ENCODE measurements at places on chromosomes 16 and 17.

DNA sequence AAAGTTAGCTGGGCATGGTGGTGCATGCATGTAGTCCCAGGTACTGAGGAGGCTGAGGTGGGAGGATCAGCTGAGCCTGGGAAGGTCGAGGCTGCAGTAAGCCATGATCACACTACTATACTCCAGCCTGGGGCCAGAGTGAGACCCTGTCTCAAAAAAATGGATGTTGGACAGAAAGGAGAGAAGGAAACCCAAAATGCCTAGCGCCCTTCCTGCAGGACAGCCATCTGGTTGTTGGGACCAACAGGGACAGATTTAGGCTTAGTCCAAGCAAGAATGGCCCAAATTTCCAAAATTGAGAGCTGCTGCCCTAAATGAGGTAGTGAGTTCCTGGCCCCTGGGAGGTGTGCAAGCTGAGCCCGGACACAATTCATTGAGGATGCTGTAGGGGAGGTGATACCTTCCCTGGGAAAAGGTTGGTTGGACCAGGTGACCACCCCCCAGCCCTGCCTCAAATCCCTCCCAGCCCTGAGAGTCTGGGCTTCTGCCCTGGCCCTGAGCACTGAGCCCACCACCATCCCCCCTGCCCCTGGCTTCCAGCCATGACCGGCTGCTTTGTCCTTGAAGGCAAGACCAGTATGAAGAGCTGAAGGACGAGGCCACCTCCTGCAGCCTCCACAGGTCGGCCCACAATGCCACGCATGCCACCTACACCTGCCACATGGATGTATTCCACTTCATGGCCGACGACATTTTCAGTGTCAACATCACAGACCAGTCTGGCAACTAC lies 35.1 kb downstream of the IL21R start:
- no peak for DNase-seq

DNA sequence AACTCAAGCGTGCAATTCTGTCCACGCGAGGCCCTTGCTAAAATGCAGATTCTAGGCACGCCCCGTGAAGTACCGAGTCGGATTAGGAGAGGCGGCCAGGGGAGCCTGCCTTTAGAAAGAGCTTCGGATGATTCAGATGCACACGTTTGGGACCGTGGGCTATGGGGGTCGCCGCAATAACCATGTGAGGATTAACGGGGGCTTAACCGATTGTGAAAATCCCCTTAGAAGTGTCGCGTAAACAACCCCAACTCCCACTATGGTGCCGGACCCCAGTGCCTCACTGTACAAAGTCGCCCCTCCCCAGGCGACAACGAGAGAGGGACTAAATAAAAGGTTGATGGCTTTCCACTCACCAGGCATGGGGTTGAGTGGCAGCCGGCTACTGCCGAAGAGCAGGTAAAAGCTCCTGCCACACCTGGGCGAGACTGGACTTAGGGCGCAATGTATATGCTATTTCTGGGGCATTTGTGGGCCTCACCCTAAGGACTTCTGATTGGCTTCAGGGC lies 635 bp upstream of the SP2 start:
- no peak for DNase-seq

GRCh38 chr17:75632863-75633485 lies at the start of gene SMIM5:
TSS of gene SMIM5 (plus strand) at chr17:75633434. CDS start at chr17:75640202, 6,768 bp downstream.
- DNase-seq, result peak; percentile 57

DNA sequence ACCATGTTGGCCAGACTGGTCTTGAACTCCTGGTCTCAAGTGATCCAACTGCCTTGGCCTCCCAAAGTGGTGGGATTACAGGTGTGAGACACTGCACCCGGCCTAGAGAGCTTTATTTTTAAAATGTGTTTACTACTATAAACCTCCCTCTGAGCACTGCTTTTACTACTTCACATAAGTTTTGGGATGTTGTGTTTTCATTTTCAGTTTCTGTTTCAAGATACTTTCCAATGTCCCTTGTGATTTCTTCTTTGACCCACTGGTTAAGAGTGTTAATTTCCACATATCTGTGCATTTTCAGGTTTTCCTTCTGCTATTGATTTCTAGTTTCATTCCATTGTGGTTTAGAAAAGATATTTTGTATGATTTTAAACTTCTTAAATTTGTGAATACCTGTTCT lies 74.4 kb downstream of the NETO2 start:
- no peak for DNase-seq

DNA sequence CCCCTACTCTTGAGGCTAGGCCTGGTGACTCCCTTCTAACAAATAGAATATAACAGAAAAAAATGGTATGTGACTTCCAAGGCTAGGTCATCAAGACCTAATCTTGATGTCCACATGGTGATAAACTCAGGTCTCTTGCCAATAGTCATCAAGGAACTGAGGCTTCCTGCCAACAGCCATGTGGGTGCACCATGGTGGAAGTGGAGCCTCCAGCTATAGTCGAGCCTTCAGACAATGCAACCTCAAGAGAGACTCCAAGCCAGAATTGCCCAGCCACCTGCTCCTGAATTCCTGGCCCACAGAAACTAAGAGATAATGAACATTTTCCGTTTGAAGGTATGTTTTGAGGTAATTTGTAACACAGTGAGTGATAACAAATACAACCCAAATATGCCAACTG lies 55.9 kb upstream of the SREBF1 start:
- no peak for DNase-seq

DNA sequence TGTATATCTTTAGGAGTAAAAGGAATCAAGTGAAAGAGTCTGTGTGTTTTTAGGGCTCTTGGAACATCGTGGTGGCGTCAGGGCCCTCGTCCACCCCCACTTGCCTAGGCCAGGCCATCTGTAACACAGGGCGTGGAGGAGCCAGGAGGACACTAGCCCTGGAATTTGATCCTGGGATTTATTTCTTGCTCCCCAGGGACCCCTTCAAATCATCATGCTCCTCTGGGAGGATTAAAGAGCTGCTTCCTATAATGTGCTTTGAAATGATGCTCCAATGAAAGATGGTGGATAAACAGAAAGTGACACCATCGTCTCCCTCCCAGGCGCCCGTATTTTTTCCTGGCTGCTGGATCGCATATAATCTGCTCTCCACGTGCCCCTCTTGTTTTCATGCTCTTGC lies 113.3 kb downstream of the AATF start:
- DNase-seq, result no peak

DNA sequence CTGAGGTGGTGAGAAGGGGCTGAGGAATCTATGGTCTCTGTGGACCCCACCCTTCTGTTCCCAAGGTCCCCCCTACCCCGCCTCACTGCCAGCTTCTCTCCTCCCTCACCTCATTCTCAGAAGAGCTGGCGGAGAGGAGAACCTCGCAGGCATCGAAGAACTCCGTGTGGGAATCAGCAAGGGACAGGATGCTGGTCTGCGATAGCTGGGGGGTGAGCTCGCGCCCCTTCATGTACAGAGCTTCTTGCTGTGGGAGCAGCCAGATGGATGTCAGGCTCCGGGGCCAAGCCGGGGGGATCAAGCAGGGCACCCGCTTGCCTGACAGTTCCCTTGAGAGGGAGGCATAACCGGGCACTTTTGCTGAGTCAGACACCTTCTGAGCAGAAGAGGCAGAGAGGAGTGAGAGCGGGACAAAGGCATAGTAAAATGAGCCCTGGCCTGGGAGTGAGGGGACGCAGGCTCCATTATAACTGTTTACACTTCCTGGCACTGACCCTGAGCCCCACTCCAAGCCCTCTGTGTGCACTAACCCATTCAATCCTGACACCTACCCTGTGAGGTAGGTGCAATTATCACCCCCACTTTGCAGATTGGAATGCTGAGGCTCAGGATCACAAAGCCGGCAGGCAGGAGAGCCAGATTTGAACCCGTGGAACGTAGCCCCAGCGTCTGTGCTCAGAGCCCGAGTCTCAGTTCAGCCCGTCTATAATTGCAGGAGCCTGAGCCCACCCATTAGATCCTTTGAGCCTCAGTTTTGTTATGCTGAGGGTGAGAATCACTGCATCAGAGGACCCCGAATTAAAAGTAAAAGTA lies 6.3 kb downstream of the OSBPL7 start:
- DNase-seq, result no peak

GRCh38 chr17:74123350-74123749 lies 80.1 kb upstream of the RPL38 start:
- no peak for DNase-seq

DNA sequence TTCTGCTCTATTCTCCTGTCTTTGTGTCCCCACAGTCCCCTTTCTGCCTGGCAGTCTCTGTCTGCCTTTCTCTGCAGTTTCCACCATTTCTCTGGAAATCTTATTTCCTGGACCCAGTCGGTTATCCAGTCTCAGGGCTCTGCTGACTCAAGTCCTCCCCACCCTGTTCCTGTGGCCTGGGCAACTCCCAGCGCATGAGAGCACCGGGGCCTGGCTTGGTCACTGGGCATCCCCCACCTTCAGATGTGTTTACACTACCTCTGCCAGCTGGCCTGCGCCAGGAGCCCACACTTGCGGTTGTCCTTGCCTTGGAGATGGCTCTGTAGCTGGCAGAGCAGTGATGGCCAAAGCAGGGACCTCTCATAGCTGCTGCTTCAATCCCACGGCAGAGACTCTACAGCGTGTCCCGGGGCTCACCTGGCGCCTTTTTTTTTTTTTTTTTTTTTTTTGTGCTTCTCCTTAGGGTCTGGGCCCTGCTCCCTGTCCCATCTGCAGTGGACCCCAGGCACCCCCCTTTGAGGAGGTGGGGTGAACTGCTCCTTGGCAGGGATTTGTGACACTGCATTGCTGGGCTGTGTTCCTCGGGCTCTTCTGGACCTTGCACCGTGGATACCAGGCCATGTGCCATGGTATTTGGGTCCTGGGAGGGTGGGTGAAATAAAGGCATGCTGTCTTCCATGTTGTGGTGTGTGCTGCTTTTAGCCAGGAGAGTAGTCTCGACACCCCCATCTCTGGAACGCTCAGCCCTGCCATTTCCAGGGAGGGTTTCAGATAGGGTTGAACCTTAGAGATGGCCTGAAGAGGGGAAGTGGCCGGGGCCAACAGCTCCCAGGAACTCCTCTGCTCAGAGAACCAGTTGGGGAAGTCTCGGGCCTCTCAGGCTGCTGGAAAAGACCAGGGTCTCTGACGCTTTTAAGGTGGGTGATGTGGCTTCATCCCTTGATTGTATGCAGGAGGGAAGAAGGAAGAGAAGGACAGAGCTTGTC lies 17.5 kb downstream of the GUCY2D start:
- no peak for DNase-seq

Data from brain pericyte (primary cell).